ENCODE measurements at places on chromosomes 3 and 15.

- DNase-seq = no peak
Observed at GRCh38 chr3:120100711-120101110, 6.5 kb upstream of the GSK3B start.

- DNase-seq = no peak
Observed at GRCh38 chr3:101811875-101812274, 32.9 kb downstream of the NXPE3 start.

DNA sequence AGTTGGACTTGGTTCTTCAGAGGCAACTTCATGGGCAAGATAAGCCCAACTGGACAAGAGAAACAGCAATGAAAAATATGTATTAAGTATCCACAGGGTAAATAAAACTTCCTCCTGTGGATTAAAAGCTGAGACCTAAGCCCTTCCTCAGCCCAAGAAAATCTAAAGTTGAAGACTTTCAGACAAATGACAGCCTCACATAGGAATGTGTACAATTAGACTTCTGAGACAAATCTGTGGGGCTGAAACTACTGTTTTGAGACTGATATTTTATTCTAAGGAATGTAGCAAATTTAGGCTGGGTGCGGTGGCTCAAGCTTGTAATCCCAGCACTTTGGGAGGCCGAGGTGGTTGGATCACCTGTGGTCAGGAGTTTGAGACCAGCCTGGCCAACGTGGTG, 74.2 kb upstream of the IL12A start:
- DNase-seq = no peak

GRCh38 chr3:120274739-120275167, 10.3 kb downstream of the GPR156 start:
- DNase-seq = no peak

- DNase-seq = no peak
Observed at GRCh38 chr15:56194035-56194434, 49.6 kb downstream of the RFX7 start.

GRCh38 chr3:153233986-153234385, 72.0 kb downstream of the RAP2B start:
- no peak for DNase-seq

GRCh38 chr3:10349801-10350200, 28.9 kb upstream of the SEC13 start:
- DNase-seq = no peak

- no peak for DNase-seq
Observed at GRCh38 chr3:45333549-45333948, 54.8 kb upstream of the LARS2 start.

- DNase-seq = no peak
Observed at GRCh38 chr3:108159105-108159504, 63.1 kb downstream of the IFT57 start.

DNA sequence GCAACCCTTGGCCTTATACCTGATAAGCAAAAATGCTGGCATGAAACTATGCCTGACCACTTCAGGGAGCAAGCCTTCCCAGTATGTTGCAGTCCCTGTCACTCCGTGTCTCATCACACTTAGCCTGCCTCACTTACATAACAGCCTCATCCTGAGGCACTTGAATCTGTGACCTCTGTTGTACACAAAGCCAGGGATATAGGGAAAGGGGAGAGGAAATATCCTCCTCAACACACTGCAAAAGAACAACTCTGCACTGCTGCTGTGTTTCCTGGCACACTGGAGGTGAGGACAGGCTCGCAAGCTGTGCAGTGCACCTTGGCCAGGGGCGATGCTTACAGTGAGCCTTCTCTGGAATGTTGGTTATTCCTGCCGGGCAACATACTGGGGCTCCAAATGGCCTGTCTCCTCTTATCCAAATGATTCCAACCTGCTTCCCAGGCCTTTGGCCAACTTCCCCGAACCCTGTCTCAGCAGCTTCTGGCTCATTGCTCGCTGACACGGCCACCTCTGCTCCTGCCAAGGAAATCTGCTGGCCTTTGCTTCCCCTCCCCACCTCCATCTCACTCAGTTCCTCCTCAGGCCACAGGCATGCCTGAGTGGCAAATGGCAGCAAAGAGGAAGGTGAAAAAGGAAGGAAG, 109.2 kb downstream of the CD47 start:
- no peak for DNase-seq

- no peak for DNase-seq
Observed at GRCh38 chr3:157064402-157064801, 95.5 kb downstream of the CCNL1 start.
